Gastrocnemius medialis (tissue), 4 donors: ENCODE measurements at places on chromosomes 5 and 9. TPM values are rescaled to one million over a fixed set of nuclear protein-coding genes. Genes with fewer than 3 reads are reported as not detected.

GRCh38 chr5:74647096-74647495 is 6.6 kb upstream of the ENC1 start:
- no peak for DNase-seq

DNA sequence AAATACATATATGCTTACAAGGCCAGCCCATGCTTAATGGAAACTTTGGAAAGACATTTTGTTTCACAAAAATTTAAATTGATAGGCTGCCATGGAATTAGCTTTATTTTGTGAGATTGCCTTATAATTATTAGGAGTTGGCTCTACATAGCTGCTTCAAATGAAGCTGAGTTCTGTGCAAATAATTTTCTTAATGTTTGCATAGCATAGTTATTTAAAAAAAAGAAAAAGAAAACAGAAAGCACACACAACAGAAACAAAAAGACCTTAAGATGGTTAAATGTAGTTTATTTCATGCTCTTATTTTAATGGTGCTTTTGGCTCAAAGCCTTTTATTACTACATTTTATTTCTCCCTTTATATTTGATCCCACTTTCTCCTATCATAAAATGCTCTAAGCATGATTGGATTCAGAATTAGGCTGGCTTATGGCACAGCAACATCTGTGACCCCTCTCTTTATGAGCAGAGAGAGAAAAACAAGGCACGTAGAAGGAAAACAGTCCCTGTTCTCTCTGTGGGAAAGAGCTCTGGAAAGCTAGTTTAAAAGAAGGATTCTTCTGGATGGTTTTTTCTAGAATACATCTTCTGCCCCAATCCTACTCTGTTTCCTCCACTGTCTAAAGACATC is 530.5 kb downstream of the NTRK2 start:
- no peak for DNase-seq

GRCh38 chr5:78411586-78411985 is 51.2 kb downstream of the SCAMP1 start:
- DNase-seq, result no peak

- DNase-seq, result no peak
Observed at GRCh38 chr9:1087120-1087881, 37.1 kb downstream of the DMRT2 start.

- no peak for DNase-seq
Observed at GRCh38 chr5:55031492-55031891, 7.4 kb downstream of the GZMK start.

DNA sequence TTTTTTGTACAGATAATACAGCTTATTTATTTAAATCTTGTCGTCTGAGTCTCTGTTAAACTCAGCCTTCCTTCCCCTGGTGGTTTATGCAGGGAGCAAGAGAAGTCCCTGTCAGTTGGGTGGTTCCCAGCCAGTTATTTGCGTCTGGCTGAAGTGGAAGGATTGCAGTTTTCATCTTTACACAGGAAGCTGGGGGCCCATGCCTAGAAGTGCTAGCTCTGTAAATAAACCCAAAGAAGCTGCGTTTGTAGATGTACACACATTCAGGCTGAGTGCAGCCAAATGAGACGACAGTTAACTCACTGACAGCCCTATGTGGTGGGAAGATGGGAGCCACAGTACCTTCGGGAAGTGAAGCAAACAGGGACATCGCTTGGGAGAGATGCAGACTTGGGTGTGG is 122.1 kb downstream of the SAXO1 start:
- DNase-seq, result no peak

DNA sequence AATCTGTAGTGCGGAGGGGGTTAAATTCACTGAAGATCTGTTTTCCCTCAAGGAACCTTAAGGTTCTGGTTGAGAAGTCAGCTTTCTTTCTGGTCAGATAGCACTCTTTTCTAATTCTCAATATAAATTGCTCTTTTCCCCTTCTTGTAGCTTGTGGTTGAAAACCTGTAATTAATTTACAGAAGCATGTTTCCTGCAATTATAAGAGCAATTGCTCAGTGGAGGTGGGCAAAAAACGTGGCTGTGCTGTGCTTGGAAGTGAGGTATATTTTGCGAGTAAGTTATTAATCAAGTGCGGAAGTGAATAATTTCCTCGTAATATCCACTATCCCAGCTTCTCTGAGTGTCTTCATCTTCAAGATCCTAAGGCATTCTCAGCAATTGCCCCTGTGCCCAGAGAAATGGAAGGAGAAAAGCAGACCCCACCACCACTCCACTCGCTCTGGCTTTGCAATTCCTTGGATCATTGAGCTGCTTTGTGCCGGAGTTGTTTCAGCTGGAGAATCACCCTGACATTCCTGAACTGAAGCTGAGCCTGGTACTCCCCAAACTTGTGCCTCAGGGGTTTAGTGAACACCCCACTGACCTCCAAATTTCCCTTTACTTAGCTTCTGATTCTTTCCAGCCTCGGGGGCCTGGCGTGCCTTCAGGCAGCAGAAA is 140.6 kb downstream of the LRRC70 start:
- DNase-seq, result no peak

- DNase-seq, result no peak
Observed at GRCh38 chr9:3385871-3386270, 139.9 kb downstream of the RFX3 start.

GRCh38 chr5:122985006-122985700 is 51.4 kb downstream of the PPIC start:
- DNase-seq, result no peak

- no peak for DNase-seq
Observed at GRCh38 chr5:61919920-61920319, 386.1 kb upstream of the KIF2A start.

DNA sequence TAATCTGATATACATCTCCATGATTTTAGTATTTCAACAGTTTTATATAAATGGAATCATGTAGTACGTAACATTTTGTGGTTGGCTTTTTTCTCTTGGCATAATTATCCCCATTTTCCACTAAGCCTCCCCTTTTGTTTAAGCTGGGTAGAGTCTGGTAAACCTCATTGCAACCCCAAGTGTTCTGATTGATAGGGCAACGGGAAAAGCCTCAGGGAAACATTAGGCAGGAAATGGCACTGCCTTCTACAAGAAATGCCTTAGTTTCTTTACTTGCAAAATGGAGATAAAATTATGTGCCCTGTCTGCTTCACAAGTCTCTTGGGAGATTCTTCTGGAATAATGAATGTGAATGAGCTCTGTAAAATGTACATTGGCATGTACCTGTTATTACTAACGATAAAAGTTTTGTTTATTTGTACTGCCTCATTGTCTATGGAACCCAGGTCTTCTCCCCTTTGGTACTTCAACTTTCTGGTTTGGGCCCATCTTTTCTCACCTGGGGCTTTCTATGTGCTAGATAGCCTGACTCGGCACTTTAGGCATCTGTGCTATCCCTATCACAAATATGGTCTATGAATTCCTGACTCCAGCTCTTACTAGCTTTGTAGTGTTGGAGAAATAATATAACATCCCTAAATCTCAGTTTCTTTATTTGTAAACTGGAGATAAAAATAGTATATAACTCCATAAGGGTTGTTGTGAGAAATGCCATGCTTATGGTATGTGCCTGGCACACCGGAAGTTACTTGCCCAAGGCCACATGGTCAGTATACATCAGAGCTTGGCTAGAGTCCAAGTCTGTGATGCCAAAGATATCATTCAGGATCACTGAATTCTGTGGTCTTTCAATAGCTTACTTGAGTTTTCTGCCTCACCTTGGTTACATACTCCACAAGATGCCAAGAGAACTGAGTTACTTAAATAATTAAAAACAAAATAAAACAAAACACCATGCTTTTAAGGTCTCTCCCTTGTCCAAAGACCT is 48.2 kb upstream of the ZNF169 start:
- DNase-seq, result no peak

DNA sequence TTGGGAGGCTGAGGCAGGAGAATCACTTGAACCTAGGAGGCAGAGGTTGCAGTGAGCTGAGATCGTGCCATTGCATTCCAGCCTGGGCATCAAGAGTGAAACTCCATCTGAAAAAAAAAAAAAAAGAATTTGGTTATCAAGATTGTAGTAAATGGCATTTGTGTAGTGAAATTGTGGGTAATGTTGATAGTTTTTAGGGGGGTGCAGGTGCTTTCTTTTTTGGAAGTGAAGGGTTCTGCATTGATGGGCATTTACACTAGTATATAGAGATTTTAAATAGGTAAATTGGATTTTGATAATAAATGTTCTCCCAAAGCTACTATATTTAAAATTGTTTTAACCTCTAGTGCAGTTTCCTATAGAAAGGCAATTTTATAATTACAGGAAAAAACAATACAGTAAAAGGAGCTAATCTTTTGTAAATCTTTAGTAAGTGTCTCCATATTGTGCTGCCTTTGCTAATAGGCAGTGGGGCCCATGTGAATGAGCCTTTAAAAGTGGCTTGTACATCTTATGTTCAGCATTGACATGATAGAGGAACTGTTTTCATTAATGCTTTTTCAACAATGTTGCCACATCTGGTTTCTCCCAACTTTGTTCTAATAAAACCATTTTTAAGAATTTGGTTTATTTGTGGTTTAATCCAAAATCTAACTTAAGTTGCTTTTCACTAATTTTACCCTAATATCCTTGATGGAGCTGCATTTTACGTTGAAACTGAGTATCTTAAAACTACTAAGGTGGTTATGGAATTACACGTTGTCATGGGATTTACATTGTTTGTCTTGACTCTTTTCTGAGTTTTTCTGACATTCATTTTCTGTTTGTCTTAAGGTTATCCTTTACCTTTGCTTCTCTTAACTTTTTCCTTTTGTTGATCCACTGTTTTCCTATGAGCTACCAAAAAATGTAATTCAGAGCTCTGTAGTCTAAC is 11.1 kb downstream of the MATR3 start:
- DNase-seq, result no peak

DNA sequence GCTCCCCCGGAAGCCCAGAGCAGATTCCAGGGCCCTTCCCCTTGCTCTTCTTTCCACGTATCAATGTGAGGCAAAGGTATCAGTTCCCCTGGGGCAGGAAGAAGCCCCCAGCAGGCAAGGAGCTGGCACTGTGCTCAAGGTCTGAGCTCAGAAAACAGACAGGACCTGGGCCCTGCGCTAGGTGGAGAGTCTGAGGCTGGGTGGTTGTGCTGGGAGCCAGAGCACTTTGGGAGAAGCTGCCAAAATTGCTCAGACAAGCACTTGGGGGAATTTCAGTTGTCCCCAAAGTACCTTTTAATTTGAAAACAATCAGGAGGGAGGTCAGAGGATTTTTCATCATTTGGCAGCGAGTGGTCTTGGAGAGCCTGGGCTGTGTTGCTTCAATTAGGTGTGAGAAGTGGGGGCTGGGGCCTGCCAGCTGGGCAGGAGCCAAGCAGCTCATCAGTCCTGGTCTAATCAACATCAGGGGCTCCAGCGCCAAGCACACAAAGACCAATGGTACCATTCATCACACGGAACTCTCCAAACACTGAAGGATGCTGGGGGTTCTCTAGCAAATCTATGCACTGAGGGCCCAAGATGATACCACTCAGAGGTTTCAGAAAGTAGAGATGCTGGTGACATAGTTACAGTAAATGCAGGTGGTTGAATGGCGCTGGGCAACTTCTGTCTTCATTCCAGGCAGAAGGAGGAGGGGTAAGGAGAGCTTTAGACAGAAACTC is 176.5 kb downstream of the SNX18 start:
- DNase-seq, result no peak

DNA sequence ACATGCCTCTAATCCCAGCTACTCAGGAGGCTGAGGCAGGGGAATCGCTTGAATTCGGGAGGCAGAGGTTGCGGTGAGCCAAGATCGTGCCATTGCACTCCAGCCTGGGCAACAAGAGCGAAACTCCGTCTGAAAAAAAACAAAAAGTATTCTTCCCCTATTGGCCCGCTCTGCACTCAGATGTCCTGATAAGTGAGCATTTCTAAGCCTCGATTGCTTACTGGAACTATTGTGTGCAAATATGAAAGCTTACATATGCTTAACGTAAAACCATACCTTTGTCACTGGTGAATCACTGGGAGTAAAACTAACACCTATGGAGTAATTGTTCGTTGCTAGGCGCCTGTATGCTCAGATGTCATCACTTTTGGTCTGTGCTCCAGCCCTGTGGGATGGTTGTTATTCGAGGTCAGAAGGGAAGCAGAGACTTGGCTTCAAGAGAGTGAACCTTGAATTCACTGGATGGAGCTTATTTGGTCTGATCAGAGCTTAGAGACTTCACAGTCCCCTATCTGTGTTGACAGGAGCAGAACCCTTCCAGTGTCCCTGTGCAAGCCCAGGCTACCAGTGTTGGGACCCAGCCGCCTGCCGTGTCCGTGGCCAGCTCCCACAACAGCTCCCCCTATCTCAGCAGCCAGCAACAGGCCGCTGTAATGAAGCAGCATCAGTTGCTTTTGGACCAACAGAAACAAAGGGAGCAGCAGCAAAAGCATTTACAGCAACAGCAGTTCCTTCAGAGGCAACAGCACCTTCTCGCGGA is 25.3 kb upstream of the LTC4S start:
- DNase-seq, result no peak

DNA sequence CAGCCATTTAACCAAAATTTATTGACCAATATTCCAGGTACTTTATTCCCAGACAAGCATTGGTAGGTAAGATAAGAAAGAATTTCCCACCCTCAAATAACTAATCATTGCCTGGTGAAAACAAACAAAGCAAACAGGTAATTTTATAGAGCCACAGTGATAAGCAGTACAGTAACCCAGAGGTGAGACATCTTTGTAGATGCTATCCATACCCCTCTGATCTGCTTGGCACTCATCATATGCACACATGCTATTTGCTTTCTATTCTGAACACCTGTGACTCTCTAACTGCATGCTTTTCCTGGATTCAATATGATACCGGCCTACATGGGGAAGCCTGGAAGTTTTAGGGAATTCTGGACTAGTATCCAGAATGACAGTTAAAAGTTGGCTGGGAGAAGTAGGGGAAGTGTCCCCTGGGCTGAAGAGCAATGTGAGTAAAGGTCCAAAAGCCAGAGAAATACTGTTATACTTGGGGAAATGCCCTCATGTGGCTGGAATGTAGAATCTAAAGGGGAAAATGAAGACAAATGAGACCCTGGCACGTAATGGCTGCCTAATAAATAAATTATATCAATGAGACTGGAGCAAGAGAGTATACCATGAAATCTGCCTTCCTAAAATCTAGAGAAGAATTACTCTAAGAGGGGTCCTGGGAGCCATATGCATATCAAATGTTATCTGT is 243.8 kb upstream of the ADAMTSL1 start:
- no peak for DNase-seq

- no peak for DNase-seq
Observed at GRCh38 chr9:137396227-137396626, 26.7 kb downstream of the EXD3 start.

- no peak for DNase-seq
Observed at GRCh38 chr9:19650312-19650711, 138.5 kb downstream of the SLC24A2 start.

Gene ALAD
- total RNA-seq, result 16.2 TPM

Gene ENTREP1
- 21.4 TPM for total RNA-seq

Gene FAM120A
- 94.7 TPM for total RNA-seq

Gene TMEM171
- 0.97 TPM for total RNA-seq

Gene TRIM36
- 0.05 TPM for total RNA-seq

Gene CCDC180
- total RNA-seq, result 2.4 TPM

Gene OR1Q1
- not detected for total RNA-seq

Gene CCNG1
- total RNA-seq, result 115 TPM

Gene IL3
- total RNA-seq, result not detected

Gene IL13
- total RNA-seq, result not detected

Gene FBXL17
- 23.3 TPM for total RNA-seq
